ENCODE measurements at places on chromosomes 1 and 21.
A peak's percentile ranks its signal among the peaks of the same experiment; 100 is the strongest.

DNA sequence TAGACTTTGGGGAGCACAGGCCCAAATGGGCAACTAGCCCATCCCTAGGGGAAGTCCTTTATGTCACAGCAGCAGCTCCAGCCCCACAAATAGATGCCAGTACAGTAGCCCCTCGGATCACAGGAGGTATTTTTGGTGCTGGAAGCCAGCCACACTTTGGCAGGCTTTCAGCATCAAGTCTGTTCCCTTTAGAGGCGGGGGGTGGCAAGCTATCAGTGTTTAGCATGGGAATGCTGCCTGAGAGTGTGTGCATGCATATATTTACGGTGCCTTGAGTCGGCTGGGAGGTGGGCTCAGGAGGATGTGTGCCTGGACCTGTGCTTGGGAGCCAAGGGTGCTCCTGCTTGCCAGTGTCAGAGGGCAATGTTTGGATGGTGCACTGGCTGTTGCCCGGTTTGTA, 3.5 kb upstream of the PLXNA2 start:
- no peak for DNase-seq

GRCh38 chr1:236144033-236144432, 1.7 kb downstream of the GPR137B start:
- no peak for DNase-seq

DNA sequence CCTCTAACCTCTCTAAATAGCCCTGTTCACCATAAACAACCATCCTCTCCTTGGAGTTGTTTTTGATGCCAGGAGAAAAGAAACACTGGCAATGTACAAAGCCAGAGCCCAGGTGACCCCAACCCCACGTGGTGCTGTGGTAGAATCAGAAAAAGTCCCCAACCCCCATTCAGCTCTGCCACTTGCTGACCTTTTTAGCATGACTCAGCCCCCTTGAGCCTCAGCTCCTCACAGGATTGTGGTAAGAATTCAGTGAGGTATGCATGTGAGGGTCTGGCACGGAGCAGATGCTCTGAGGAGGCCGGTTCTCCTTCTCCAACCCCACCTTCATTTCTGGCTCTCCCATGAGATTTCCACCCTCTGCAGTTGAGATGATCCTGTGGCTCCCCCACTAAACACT, 11.1 kb upstream of the CHI3L1 start:
- no peak for DNase-seq

- no peak for DNase-seq
These were observed 48.0 kb upstream of the NEK7 start for GRCh38 chr1:198108636-198109370.

DNA sequence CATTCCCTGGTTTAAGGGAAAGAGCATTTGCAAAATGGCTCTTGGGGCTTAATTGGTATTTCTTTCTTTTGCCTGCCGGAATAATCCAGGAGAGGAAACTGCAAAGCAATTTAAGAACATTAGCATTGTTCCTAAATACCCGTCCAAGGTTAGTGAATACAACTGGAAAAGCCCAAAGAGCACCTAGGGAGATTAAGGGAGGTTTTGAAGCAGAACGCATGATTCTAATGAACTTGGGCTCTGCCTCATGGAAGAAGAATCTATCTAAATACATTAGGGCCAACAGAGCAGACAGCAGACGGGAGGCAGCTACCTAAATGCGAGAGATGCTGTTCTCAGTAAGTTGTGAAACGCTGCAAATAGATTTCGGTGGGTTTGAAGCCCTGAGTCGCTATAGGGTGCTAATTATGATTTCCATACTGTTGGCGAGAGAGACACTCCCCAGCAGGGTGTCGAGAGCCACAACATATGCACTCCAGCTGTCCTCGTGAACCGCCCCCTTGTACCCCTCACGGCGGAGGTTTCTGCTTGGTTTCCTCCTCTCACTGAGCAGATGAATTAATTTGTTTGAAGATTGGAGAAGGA, 326.7 kb upstream of the CAMK1G start:
- no peak for DNase-seq

GRCh38 chr1:166730299-166730888, 108.9 kb upstream of the POGK start:
- no peak for DNase-seq

DNA sequence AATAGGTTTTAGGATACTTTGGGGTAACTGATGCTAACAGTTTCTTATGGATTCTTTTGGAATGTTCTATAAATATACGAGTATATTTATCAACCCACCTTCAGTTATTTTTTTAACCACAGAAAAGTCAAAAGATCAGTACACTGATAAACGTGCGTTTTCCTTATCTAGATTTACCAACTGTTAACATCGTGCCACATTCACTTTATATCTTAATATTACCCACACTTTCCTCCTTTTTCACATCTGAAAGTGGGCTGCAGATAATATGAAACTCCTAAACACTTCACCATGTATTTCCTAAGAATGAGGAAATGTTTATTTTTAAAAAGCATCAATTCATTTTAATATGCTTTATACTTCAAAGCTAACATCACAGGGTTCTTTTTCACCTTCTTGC, 7.7 kb downstream of the ATF6 start:
- DNase-seq, result no peak

- DNase-seq, result no peak
These were observed 53.7 kb downstream of the SLC35A3 start for GRCh38 chr1:100023482-100023881.

- no peak for DNase-seq
These were observed 12.0 kb downstream of the OR2M4 start for GRCh38 chr1:248243204-248243603.

DNA sequence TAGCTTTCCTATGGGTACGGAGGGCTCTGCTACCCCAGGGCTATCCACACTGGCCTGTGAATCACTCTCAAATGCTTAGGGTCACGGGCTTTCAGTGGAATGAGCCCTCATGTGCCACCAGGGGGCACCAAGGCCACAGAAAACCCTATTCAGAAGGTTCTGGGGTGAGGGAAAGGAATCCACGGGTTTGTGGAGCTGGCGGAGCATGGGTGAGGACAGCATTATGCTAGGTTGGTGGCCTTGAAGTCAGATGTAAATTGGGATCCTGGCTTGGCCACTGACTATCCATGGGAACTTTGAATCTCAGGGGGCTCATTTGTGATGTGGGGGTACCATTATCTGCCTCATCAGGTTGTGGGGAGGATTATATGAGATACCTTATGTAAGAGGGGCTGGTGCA, 5.1 kb upstream of the LAMTOR5 start:
- peak; percentile 29 for DNase-seq

GRCh38 chr21:39269620-39270019, 43.8 kb downstream of the BRWD1 start:
- no peak for DNase-seq

- DNase-seq, result no peak
These were observed 84.3 kb downstream of the SLC45A1 start for GRCh38 chr1:8402109-8402710.

DNA sequence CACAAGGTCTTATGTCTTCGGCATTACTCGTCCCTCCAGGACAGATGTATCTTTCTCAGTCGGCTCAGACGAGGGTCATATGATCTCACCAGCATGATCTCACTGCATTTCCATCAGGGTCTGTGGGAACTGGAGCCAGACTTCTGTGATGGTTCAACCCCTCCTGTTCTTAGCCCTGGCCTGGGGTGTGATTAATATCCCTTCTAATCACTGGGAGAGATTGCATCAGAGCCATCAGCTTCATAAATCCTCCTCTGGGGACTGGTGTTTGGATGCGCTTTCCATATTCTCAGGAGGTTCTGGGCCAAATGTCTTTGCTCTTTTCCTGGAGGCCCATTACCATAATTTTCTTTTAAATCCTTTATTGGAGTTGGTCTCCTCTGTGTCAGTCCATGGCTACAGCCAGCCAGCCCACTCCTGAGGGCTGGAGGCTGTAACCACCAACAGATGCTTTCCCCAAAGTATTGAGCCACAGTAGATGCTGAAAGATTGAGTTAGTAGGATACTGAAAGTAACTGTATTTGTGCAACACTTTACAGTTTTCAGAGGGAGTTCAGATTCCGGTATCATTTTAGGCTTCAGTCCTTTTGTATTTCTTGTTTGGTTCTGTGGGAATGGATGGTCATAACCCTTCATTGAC, 20.0 kb downstream of the CACNA1E start:
- DNase-seq, result no peak

DNA sequence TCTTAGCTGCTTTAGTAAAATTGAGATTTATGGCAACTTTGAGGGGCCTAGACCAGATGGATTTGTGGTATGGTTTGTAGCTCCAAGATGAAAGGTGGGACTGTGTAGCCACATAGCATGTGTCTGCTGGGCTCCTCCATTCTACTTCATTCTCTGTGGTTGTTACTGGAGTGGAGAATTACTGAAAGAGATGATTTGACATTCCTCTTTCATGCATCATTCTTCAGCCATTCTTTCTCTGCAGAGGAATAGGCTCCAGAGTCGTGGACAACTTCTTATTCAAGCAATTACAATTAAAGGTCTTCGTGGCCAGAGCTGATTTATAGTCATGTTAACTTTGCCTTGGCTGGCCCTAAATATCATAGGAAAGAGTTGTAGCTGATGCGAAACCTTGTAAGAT, 328.9 kb downstream of the PAPPA2 start:
- DNase-seq, result no peak

DNA sequence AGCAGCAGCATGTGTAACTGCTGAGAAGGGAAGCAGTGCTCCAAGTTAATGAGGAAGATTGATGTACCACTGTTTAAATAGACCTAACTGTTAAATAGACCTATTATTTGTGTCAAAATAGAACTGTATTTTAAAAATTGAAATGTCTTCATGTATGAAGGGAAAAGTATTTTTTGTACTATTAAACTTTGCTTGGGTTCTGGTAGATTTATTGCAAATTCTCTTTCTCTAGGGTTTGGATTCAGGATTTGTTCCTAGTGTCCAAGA, 128.3 kb downstream of the OSBPL9 start:
- no peak for DNase-seq

GRCh38 chr1:65658122-65658521, 134.6 kb upstream of the PDE4B start:
- no peak for DNase-seq

- no peak for DNase-seq
These were observed 154.1 kb downstream of the DAB1 start for GRCh38 chr1:57269630-57270225.

DNA sequence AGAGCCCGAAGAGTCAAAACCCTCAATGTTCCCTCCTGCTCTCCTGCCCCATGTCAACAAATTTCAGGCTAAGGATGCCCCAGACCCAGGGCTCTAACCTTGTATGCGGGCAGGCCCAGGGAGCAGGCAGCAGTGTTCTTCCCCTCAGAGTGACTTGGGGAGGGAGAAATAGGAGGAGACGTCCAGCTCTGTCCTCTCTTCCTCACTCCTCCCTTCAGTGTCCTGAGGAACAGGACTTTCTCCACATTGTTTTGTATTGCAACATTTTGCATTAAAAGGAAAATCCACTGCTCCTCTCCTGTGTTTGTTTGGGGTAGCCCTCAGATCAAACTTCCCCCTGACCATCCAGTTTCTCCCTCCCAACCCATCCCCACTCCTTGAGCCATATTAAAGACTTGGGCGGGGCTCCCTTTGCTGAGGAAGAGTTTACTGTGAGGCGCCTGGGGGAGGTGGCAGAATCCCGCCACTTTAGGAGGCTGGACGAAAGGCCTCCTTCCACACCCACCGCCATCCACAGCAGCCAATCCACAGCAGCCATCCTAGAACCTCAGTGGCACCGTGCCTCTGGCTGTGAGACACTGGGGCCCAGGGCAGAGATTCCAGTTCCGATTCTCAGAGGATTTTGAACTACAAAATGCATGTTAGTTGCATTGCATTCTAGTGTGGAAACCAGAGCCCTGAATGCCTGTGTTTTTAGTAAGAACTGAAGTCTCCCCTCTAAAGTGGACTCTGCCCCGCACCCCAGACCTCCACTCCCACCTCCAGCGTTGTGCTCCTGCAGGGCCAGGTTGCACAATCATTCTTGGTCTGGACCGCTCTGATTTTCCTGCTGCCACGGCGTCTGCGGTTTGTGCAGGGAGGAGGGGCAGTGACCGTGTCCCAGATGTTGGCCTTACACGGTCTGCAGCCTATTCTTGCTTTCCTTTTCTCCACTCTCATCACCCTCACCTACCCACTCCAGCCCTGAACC, 3.0 kb downstream of the OLFML3 start:
- DNase-seq, result no peak

GRCh38 chr1:246482805-246483568, 24.1 kb downstream of the SMYD3 start:
- DNase-seq, result no peak

GRCh38 chr1:166839600-166840308, 479 bp downstream of the POGK start:
- peak; percentile 4 for DNase-seq

- no peak for DNase-seq
These were observed 61.7 kb downstream of the ERICH3 start for GRCh38 chr1:74611887-74612286.

DNA sequence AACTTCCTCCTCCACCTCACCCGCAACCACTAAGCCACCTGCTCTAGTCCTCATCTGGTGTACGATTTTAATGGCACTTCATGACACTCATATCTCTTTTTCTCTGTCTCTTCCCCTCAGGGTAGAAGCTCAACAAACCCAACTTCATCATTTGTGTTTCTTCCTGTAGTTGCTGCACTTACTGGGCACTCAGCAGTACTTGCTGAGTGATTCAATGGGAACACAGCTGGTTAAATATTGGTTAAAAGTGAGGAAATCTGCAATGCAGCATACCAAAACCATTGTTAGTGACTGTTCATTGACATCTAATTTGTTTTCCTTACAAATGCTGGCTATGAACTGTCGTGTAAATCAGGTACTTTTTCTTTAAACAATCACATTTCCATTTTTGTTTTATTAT, 541.1 kb upstream of the PRMT6 start:
- DNase-seq, result no peak

DNA sequence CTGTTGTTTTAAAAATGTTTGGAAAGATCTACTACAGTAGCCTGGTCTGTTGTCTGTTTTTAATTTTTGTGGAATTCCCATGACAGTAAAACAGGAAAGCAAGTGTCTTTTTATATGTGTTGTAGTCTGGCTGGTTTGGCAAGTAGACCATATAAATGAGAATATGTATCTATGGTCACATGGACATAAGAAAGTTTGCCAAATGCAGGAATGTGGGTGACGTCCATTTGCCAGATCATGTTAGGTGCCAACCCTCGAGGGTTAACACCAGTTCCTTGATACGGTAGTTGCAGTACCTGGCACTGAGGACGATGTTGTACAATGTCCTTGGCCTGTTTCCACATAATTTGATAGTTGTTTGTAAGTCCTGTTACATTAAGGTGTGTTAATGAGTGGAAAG, 6.2 kb downstream of the DAP3 start:
- no peak for DNase-seq

- no peak for DNase-seq
These were observed 16.2 kb upstream of the OR2T10 start for GRCh38 chr1:248613742-248614141.

GRCh38 chr1:66938613-66939012, 13.8 kb downstream of the MIER1 start:
- DNase-seq, result no peak

DNA sequence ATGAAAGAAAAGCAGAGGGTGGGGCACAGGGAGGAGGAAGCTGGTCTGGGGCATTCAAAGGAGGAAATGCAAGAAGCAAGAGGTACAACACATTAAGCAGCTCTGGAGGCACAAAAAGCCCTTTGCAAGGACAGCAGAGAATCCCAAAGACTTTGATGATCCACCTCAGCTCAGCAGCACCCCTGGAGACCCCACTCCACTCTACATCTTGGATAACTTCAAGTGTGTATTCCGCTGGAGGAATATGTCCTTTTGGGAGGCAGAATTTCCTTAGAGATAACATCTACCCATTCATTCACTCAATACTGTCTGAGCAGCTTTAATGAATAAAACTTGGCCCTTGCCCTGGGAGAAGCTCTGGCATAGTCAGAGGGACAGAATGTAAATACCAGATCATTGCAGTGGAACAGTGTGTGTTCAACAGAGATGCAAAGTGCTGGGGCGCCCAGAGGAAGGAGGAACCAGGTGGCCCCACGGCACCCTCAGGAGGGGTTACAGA, 599.7 kb downstream of the KIF26B start:
- DNase-seq, result no peak

All from activated CD8-positive, alpha-beta memory T cell treated with anti-CD3 and anti-CD28 coated beads for 1 hour (primary cell).